ENCODE measurements at places on chromosomes 6 and 20.

DNA sequence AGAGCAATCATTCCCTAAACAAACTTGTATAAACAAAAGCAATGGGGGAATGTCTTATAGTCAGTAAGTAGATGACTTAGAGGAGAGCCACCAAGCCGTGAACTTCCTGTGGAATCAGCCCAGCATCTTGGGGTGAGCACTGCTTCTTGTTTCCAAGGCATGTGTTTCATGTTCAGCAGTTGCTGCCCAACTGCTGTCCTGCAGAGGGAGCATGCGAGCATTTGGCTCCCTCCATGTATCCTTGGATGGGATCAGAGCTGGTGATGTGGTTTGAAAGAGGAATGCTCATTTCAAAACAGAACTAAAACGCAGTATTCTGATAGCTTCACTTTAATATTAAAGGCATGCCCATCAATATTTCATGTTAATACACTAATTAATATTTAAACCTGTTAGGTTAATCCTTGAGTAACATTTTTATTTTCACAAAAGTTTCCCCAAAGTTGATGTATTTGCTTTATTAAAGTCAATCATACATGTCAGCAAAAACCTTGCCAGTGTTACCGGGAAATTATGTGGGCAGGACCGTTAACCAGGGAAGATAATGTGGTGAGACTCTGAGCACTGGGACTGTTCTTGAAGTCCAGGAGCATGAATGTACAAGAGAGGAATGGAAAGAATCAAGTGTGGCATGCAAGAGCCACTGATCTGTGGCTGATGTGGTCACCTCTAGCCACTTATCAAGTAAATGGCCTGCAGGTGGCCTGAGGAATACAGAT lies 172.1 kb upstream of the GGTLC1 start:
- DNase-seq, result peak; percentile 65

DNA sequence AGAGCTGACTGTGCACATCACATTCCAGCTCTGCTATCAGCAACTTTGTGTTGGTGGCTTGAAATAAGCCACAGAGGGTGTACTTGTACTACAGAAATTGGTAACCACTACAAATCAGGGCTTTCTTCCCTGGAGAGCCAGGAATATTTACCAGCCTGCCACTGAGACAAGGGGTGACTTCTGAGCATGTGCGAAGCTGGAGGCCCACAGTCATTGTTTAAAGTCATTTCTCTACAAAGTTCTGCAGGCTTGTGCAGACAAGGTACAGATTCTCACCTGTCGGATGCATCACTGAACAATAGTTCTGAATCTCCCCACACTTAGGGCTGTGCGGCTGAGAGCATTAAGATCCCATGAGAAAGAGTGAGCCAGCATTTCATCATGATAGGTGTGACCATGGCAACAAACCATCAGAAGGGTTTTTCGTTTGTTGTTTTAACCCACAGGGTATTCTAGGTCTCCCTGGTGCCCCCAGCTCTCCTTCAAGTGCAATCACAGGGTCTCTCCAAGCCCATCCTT lies 292.8 kb downstream of the CDC5L start:
- no peak for DNase-seq

- no peak for DNase-seq
Observed at GRCh38 chr6:169321546-169321945, 67.9 kb upstream of the THBS2 start.

- DNase-seq, result no peak
Observed at GRCh38 chr6:43945768-43946080, 175.7 kb downstream of the VEGFA start.

- DNase-seq, result no peak
Observed at GRCh38 chr6:7749478-7749877, 23.6 kb downstream of the BMP6 start.

GRCh38 chr6:128713461-128713860 lies 169.5 kb upstream of the LAMA2 start:
- no peak for DNase-seq

DNA sequence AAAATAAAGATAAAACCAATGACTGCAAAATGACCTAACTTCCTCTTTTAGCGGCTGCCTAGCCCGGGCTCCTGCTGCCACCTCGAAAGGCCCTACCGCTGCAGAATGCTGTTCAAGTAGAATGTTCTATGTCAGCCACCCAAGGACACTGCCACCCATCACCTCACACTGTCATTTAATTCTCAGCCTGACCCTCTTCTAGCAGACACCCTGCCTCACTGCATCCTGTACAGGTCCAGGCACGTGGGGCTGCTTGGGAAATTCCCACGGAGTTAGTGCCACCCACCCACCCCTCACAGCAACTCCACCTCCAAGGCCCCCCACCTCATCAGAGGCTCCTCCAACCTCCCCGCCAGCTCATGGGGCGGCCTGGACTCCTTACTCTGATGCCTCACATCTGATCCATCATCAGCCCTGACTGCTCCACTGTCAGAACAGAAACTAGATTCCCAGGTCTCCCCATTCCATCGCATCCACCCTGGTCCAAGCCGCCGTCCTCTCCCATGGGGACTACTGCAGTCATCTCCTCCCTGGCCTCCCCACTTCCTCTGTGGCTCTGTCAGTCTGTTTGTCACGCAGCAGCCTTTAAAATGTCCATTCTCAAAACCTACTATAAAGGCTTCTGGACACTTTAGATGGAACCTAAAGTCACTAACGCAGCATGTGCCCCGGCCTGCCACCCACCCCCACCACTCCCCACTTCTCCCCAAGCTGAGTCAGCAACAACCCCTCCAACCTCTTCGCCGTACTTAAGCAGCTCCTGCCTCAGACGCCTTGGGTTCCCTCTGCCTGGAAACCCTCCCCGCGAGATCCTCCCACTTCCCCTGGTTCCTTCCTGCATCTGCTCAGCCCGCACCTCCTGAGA lies 17.0 kb downstream of the NFATC2 start:
- DNase-seq, result no peak

DNA sequence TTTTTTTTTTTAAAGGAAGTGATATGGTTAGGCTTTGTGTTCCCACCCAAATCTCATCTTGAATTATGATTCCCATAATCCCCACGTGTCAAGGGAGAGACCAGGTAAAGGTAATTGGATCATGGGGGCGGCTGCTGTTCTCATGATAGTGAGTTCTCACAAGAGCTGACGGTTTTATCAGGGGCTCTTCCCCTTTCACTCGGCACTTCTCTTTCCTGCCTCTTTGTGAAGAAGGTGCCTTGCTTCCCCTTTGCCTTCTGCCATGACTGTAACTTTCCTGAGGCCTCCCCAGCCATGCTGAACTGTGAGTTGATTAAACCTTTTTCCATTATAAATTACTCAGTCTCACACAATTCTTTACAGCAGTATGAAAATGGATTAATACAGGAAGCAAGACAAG lies 64.3 kb downstream of the ZFP64 start:
- DNase-seq, result no peak

DNA sequence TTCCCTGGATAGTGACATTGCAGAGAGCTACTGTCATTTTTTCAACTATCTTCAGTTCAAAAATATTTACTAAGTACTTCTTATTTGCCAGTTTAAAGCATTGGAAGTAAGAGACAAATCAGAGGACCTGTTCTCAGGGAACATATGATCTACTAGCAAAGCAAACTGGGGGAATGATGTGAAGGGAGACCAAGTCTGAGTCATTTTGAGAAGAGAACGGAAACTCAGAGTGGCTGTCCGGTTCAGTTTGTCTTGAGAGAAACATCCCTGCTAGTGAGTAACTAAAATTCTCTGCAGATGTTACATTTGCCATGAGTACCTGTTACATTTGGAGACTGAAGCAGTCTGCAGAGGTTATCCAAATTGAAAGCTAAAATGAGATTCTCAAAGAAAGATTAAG lies 118.3 kb downstream of the KCNQ5 start:
- DNase-seq, result no peak

GRCh38 chr6:87903323-87903722 lies 144.3 kb upstream of the SPACA1 start:
- peak; percentile 22 for DNase-seq

DNA sequence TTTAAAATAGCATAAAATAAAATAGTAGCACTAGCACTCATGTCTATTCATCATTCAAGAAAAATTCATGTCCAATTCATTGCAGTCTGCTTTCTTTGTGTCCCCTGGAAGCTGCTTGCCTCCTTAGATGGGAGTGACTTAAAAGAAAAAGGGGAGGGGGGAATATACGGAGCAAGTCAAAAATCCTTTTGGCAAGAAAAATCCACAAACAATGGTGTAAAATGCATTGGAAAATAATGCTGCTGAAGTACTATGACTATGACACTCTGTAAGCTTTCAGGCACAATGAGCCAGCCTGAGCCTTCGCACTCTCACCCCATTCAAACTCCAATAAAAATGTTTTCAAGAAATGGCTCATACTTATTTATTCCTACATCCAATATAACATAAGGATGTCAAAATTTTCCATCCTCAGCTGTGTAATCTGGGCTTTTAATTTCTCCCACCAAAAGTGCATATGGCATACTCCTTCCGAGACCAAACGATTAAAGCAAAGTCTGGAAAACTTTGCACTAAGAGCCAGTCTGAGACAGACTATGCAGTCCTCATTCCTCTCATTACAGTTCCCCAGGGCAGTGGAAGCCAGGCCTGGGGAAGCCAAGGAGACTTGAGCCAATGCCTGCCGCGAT lies 790 bp downstream of the NEDD9 start:
- peak; percentile 64 for DNase-seq

DNA sequence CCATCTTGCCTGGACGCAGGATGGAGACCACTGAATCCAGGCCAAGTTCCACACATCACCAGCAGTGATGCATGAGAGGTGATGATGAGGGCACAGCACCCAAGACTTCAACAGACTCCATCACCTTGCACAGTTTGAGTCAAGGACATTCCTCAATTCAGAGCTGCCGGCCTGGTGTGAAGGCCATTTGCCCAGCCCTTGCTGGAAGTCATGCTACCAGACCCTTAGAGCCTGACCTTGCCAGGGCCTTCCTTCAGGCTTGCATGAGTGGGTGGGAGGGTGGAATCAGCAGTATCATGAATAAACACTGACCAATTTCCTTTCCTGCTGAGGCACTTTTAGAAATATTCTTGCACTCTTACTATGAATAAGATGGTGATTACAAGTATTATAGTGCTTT lies 130.2 kb upstream of the SSTR4 start:
- DNase-seq, result no peak

DNA sequence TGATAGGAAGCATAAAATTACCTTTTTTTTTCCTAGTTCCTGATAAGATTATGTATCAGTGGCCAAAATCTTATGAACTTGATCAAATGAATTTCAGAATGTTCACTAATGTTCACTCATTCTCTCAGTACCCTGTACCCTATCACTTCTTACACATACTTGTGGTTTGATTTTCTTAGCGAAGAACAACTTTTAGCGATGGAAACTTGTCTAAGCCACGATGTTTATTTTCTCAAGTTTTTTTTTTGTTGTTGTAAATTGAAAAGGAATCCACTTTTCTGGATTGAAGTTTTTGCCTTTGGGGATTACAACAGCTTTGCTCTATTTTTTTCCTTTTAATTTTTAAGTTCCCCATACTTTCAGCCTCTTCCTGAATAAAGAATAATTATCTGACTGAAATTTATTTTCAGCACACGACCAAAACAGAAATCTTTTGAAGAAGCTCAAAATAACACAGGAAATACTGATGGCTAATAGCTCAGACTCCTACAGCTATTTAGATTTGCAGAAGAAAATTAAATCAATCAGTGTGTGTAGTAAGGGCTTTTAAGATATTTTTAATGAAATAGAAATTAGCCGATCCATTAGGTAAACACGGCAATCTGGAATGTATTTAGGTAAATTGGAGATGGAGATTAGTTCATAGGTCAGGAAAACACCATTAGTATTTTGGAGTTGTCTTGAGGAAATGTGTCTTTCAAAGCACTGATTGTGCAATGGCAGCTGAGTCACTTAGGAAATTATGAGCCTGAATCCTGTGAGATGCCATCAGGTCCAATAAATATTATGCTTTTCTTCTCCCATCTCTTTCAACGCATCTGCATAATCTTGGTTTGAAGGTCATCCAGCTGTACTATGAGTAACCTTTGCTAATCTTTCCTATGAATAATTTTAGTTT lies 217.5 kb downstream of the GJA1 start:
- DNase-seq, result no peak

GRCh38 chr20:19435316-19435715 lies 222.9 kb downstream of the SLC24A3 start:
- no peak for DNase-seq

DNA sequence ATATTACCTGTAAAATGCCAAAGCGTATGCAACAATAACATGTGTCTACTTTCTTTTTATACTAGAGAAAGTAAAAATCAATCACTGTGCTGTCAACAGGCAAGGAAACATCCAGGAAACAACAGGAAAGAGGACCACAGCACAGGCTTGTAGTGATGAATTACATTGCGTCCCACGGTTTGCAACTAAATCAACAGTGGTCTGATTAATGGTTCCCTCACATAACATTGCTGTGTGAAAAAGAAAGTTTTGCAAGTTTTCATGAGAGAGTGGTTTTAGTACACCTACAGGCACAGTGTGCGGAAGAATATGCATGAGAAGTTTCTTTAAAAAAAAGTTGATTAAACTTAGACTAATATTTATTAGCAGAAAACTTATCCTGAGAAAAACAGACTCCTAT lies 329.5 kb upstream of the HSF2 start:
- no peak for DNase-seq

- DNase-seq, result no peak
Observed at GRCh38 chr6:18177286-18177965, 22.2 kb downstream of the KDM1B start.

- peak; percentile 38 for DNase-seq
Observed at GRCh38 chr20:5364136-5364821, 47.5 kb upstream of the PROKR2 start.

GRCh38 chr6:112367628-112368027 lies 20.5 kb downstream of the RFPL4B start:
- no peak for DNase-seq

GRCh38 chr20:9225879-9226278 lies 157.0 kb downstream of the PLCB4 start:
- DNase-seq, result no peak

DNA sequence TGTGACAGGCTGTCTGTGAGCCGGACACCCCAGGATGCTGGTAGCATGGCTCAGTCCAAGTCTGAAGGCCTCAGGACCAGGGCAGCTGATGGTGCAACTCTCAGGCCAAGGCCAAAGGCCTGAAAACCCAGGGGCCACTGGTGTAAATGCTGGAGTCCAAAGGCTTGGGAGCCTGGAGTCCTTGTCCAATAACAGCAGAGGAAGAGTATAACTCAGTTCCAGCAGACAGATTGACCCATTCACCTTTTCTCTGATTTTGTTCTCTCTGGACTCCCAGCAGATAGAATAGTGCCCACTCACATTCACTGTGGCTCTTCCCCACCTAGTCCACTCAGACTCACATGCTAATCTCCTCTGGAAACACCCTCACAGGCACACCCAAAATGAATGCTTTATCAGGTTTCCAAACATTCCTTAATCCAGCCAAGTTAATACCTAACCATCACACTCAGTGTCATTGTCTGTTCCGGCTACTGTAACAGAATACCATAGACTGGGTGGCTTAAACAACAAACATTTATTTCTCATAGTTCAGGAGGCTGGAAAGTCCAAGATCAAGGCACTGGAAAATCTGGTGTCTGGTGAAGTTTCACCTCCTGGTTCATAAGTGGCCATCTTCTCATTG lies 5.0 kb upstream of the TRAF3IP2 start:
- DNase-seq, result no peak

DNA sequence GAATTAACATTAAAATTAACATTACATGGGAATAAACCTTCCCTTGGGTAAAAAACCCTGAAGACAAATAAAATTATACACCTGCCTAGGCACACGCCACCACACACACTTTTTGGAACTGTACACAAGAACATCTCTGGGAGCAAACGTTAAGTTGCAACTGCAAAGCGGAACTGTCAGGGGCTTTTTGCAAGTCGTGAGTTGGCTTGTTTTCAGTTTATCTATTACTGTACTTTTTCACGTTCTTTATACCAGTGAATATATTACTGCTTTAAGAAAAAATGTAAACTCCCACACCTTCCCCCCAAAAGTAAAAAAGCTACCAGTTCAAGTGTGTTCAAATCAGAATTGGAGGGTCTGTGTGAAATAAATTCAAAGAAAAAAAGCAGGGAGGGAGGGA lies 65.5 kb upstream of the NFATC2 start:
- DNase-seq, result no peak
